ENCODE measurements at places on chromosomes 3 and 15.

- ATAC-seq, result peak; percentile 51
Observed at GRCh38 chr3:187783098-187783497, 37.8 kb upstream of the BCL6 start.

- no peak for ATAC-seq
Observed at GRCh38 chr3:22210693-22211092, 459.7 kb upstream of the ZNF385D start.

DNA sequence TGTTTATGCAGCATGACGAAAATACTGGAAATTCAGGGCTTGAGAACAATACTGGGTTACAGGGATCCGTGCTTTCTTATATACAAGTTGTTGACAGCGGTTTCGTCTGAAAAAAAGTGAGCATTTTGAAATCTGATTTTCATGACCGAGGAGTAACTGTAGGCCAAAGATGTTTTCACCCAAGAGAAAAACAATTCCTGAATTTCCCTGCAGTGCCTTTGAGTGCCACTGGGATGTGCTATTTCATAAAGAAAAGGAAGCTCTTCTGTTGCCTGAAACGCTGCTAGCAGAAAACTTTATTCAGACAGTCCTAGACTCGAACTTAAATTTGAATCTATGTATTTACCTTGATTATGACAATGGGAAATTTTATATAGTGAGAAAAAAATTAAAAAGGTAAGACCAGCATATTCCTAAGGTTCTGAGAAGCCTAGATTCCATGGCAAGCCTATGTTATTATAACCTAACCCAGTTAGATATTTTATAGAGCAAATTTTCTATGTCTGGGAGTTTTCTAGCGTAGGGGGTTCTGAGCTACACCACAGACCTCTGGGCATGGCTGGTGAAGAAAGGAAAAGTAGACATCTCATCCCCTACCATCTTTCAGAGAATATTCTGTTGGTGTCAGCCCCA is 30.2 kb downstream of the KCNAB1 start:
- ATAC-seq, result peak; percentile 60

DNA sequence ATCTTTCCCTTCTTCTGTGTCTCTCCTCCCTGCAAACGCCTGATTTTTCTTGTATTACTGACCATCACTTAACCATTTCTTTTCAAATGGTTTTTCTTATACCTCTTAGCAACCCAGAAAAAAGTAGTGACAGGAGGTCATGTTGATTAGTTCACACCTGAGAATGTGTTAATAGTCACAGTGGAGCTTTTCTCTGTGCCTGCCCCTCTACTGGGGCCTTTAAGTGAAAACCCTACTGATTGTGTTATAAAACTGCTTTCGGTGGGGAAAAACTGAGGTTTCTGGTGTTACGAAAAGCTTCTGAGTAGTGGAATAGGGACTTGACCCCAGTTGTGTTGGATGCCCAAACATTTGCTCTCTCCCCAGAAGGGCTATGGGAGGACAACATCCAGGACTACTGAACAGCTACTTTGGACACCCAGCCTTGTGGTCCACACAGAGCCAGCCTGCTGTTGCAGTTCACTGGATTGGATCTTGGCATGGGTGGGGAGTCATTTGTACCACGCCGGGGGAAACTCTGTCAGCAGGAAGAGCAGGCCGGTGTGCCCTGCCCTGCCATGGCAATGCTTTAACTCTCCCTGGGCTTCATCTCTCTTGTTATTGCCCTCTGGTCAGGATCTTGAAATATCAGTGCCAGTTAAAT is 10.3 kb downstream of the GPR87 start:
- no peak for ATAC-seq

DNA sequence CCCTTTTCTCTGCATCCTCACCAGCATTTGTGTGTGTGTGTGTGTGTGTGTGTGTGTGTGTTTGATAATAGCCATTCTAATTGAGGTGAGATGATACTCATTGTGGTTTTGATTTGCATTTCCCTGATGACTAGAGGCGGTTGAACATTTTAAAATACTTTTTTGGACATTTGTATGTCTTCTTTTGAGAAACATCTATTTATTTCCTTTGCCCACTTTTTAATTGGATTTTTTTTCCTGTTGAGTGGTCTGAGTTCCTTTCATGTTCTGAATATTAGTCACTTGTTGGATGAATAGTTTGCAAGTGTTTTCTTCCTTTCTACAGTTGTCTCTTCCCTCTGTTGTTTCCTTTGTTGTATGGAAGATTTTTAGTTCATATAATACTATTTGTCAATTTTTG is 54.3 kb upstream of the THSD4 start:
- ATAC-seq, result no peak

GRCh38 chr3:46389306-46389705 is 17.6 kb downstream of the CCR5AS start:
- no peak for ATAC-seq

DNA sequence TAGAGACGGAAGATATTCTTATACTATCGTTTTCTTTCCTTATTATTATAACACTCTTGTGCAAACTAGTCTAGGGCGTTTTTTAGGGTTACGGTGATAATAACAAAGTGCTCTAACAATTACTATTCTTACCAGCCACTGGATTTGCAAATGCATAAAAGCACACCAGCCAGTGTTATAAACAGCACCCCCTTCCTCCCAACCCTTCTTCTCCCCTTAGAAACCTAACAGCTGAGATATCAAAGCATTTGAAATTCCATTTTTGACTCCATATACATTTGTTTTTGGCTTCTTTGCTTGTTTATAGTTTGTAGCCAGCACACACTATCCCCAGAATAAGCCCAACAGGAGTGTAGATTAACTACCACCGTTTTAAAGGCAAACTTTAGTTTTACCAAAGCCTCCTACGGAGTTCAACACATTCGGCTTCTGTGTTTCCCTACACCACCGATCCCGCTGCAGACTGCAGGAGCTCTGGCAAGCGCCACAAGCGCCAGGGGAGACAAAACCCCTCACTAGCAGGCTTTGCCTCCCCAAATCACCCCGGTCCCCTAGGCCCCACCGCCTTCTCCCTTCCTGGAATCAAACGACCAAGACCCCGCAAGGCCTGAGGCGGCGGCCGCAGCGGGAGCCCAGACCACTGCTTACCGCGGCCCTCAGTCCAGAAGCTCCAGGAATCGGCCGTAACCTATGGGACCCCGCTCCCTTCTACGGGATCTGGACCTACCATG is 461 bp downstream of the COPB2 start:
- ATAC-seq, result no peak

- no peak for ATAC-seq
Observed at GRCh38 chr15:64274341-64274950, 81.5 kb downstream of the CSNK1G1 start.

DNA sequence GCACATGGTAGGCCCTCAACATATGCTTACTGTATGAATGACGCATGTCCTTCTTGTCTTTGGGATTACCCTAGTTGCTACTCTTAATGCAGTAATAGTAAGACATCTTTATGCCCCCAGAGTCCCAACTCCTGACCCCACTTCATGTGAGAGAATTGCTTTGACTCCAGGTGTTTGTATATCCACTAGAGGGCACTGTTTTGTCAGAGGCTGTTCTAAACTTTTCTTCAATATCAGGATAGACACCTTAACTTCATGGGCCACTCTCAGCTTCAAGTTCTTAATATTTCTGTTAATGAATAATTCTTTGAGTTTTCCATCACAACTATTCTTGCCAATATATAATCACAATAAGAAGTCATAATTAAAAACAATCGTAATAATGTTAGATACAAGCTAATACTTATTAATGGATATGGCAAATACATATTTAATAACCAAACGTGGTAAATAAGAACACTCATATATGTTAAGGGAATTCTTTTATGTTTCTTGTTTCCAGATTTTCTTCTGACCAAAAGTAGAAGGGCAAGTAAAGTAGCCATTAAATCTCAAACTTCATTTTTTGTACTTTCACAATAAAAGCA is 337.2 kb upstream of the DNAJC19 start:
- no peak for ATAC-seq

DNA sequence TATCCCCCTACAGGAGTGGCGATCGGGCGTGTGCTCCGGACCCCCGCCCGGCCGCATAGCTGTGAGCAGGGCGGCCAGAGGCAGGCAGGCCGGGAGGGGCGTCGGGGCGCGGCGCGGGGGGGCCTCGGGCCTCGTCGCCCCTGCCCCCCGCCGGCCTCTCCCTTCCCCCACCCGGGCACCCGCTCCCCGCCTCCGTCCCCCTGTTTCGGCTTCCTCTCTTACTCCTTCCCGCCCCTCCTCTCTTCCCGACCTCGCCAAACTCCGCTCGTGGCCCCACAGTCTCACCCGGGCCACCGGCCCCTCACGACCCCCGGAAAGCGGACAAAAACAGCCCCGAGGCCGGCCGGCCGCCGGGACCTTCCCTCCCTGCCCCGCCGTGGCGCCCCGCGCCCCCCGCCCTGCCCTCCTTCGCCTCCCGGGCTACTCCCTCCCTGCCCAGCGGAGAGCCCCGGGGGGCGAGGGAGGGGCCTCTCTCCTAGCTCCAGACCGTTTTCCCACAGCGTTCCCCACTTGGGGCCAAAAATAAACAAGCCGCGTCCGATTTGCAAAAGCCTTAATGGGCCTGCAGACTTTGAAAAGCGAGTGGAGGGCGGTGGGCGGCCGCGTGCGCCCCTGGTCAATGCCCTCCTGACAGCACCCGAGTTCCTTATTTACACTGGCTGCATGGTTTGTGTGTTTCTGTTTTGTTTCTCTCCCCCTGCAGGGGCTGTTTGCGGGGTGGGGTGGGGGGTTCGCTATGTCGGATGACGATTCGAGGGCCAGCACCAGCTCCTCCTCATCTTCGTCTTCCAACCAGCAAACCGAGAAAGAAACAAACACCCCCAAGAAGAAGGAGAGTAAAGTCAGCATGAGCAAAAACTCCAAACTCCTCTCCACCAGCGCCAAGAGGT is 1.0 kb downstream of the UBE2E1 start:
- peak; percentile 21 for ATAC-seq

GRCh38 chr15:57685306-57686095 is 21.0 kb upstream of the POLR2M start:
- no peak for ATAC-seq

GRCh38 chr3:170977949-170978745 is 48.4 kb downstream of the SLC2A2 start:
- no peak for ATAC-seq

DNA sequence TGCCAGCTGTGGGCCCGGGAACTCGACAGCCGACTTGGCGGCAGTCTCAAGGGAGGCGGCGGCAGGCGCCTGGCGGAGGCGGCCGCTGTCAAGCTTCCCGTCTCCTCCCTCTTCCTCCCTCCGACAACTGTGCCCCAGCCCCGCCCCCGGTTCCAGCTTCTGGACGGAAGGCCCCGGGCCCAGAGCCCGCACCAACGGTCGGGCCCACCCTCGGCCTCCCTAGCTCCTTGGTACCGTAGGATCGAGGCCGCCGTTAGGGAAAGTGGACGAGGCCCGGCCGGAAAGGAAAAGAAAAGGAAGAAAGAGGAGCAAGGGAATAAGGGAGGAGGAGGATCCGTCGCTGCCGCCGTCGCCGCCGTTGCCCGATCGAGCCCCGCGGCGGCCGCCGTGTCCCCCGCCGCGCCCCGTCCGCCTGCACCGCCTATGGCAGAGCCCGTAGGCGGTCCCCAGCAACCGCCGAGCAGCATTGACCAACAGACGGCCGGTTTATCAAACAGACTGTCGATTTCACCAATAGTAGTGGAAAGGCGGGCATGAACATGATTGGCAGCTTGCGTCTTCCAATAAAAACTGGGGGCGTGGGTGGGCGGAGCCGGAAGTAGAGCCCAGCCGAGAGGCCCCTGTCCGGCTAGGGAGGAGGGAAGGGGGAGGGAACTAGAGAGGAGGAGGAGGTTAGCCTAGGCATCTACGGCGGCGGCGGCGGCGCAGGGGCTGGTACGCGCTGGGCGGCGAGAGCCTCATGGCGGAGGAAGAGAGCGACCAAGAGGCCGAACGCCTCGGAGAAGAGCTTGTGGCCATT is at the start of the genes CGGBP1 and ZNF654:
TSS of gene CGGBP1 (minus strand) at position 425 of the 799 bp plus-strand sequence. CDS start 3,029 bp downstream, outside the sequence.
TSS of gene ZNF654 (plus strand) at position 675 of the 799 bp plus-strand sequence. CDS start at position 740, 65 bp downstream.
- ATAC-seq, result peak; percentile 97

GRCh38 chr3:121660356-121661171 is at the start of gene HCLS1:
Gene HCLS1 (minus strand): TSS chr3:121660903. CDS start chr3:121658347, 2,556 bp downstream.
- ATAC-seq, result peak; percentile 25

- peak; percentile 74 for ATAC-seq
Observed at GRCh38 chr3:134212967-134213665, 37.5 kb downstream of the RYK start.

Measured in gastroesophageal sphincter (tissue), 4 donors.